GM10248 (cell line): ENCODE measurements at places on chromosomes 5 and 9.

DNA sequence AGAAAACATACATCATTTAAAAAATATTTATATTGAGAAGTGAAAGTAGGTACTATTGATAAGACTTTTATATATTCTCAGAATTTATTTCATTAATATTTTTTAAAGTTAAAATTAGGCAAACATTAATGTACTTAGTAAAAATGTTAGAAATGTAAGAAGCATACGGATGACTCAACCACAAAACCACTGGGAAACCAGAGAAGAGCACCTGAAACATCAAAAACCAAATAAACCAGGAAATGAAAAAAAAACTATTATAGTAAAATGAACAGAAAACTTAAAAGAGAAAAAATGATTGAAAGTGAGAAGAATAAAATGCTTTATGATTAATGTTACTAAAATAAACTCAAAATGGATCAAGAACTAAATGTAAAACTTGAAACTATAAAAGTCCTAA lies 233.2 kb upstream of the DAB2 start:
- no peak for DNase-seq

GRCh38 chr5:92562065-92562464 lies 1019.0 kb downstream of the NR2F1-AS1 start:
- DNase-seq, result no peak

DNA sequence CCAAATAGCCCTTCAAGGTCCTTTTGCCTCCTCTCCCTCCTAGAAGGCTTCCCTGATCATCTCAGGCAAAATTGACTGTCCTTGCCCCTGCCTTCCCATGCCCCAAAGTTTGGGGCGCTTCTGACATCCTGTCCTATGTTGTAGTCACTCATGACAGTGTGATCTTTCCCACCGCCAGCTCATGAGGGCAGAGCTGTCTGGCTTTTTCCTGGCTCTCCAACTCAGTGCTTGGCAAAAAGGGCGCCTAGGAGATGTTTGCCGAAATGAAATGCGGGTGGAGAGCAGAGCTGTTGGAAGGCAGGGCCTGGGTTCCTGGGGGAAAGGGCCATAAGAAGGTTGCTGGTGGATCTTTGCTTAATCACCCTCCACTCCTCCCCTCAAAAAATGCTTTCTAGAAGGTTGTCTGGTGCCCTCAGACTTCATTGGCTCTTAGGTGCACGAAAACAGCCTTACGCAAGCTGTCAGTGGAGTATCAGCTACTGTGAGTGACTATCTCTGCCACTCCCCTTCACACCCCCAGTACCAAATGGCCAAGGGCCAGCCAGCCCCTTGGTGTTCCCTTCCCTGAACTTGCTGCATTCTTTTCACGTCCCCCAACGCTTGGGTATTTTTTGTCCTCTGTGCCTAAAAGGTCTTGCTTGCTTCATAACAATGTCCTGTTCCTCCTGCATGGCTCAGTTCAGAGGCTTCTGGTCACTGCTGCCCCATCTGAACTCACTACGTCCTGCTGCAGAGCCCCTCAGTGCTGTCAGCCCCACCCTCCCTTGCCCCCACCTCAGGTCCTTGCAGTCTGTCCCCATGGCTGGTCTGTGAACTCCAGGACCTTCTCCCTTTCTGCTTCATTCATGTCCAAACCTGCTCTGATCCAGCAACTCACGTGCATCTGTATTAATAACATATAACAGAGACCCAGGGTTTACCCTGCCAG lies 2.6 kb upstream of the SLC25A51 start:
- DNase-seq, result peak; percentile 3

DNA sequence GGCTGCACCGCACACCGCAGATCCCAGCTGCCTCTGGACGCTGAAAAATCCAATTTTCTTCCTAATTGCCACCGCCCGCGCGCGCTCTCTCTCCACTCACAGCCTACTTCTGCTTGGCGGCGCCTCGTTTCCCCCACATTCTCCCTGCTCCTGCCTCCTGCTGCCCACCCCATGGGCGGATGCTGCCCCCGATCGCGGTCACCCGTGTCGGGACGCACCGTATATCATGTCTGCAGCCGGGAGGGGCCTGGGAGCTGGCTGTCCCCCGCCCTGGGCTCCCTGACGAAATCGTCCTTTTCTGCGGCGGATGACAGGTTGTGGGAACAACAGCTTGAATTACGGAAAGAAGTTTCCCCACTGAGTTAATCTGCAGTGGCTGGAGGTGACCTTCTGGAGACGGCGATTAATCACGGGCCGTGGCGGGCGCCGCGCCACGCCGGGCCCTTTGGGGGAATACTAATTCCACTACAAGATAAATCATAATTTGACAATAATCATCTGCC lies 36.3 kb upstream of the PSD2 start:
- DNase-seq, result no peak
